ENCODE measurements at places on chromosomes 7 and 10.

GRCh38 chr7:144997512-144997911 is 161.7 kb upstream of the TPK1 start:
- DNase-seq = no peak

DNA sequence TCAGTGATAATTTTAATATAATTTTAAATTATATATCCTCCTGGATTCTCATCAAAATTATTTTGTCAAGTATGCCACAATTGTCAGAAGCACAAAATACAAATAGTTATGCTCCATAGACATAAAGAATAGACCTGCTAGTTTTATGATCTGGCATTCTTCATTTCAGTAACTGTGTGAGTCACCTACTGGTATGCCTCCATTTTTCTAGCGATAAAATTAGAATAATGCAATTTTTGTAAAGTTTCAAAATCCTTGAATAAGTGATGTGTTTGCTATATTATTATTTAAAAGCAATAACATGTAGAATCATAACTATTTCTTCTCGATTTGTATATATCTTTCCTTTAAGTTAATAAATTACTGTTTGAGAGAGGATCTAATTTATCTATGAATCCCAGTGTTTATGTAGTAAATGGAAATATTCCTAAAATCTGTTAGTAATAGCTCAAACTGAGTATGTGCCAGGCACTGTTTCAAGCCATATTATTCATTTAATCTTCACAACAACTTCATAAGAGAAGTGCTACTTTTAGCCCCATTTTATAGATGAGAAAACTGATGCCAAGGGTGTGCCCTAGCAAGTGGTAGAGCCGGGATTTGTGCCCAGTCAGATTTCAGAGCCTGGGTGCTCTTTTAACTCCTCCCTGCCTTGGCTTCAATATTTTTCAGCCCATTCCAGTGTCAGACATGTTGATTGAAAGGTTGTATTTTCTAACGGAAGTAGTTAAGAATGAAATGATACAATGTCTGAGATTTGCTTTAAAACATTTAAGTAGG is 38.4 kb downstream of the NET1 start:
- DNase-seq = no peak

- no peak for DNase-seq
These were observed 12.8 kb upstream of the HERC4 start for GRCh38 chr10:68087685-68088401.

DNA sequence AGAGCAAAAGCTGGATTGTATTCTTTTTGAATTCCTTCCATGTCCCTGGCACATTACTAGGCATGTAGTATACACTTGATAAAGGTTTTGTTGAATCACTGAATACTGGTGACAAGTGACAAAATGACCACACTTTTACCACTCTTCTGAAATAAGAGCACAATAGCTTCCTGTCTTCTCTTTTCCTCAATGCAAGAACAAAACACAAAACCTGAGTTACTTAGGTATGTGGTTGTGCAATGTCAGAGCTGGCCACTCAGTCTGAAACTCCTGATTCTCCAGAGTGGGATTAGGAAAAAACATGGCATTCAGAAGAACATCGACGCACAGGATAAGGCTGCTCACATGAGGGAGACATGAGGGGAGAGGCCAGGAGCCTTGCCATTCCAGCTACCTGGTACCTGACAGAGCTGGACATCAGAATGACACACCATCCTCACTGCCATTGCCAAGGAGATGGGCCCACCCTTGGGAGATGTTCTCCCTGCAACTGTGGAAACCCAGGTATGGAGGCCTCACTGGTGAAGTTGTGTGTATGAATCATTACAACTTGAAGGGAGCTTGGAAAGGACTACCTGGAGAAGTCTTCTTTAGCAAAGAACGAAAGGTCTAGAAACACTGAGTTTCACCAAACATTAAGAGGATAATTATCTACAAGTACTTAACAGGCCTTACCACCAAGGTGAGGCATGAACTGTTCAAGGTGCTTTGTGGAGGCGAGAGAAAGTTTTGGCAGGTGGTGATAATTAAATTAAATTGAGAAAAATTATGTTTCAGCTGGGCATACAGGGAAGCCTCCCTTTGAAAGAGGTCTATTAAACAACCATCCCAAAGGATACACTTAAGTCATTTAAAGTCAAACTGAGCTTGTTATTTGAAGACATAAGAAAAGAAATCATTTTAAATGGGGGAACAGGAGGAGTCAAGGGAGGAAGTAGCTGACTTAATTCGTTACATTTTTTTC is 246.5 kb upstream of the AOAH start:
- no peak for DNase-seq

DNA sequence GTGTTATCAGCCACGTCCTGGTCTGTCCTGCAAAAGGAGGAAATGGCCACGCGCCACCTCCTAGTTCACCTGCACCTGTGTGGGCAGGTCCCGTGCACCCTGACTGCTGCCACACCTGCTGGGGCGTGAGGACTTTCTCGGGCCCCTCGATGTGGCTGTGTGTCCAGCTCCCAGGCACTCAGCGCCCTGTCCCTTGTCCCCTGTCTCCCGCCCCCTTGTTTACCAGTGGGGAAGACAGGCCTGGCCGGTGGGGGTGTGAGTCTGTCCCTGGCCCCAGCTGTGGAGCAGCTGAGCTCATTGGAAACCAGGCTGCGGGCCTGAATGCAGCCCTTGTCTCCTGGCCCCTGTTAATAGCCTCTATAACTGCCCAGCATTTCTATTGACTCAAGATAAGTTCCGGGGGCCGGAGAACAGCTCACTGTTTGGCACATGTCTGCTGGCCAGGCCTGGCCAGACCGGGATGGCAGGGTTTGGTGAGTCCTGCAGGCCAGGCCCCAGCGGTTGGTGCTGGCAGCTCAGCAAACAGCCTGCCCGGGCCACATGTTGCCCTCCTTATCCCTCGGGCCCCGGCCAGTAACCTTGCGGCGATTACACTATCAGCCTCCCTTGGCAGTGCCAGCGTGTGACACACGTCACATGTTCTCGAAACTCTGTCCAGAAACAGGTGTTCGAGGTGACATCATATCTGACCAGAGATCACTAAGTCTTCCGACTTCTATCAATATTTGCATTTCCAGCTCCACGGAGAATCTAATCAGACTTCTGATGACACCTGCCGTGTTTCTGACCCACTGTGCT is 52.1 kb downstream of the FOXL3 start:
- DNase-seq = no peak
